ENCODE measurements at places on chromosomes 11 and 22. TPM values are rescaled to one million over a fixed set of nuclear protein-coding genes. Genes with fewer than 3 reads are reported as not detected.

The APOC3 gene
- polyA plus RNA-seq: 0.21 TPM

The CARD18 gene
- not detected for polyA plus RNA-seq

The CCDC89 gene
- polyA plus RNA-seq: 0.62 TPM

The RAB38 gene
- 1.5 TPM for polyA plus RNA-seq

The APOA4 gene
- 1.4 TPM for polyA plus RNA-seq

The RFPL1 gene
- polyA plus RNA-seq: not detected

The CHST1 gene
- polyA plus RNA-seq: 2.0 TPM

The C11orf52 gene
- polyA plus RNA-seq: 22.0 TPM

The IGF2 gene
- 6.7 TPM for polyA plus RNA-seq

The F2 gene
- not detected for polyA plus RNA-seq

The MYRF gene
- 4.0 TPM for polyA plus RNA-seq

The MS4A1 gene
- 0.11 TPM for polyA plus RNA-seq

The INSC gene
- polyA plus RNA-seq: 0.34 TPM

The KRTAP5-5 gene
- polyA plus RNA-seq: not detected

The FTH1 gene
- polyA plus RNA-seq: 16,025 TPM

The COPB1 gene
- polyA plus RNA-seq: 54.0 TPM

The MS4A6E gene
- 0.36 TPM for polyA plus RNA-seq

The OR51A4 gene
- polyA plus RNA-seq: not detected

The CATSPER1 gene
- 0.02 TPM for polyA plus RNA-seq

The SEPTIN3 gene
- 0.70 TPM for polyA plus RNA-seq

The OR8D4 gene
- not detected for polyA plus RNA-seq

The OR8D1 gene
- not detected for polyA plus RNA-seq

The APOA1 gene
- 3.5 TPM for polyA plus RNA-seq

The OR5T2 gene
- not detected for polyA plus RNA-seq

The DCDC1 gene
- polyA plus RNA-seq: 0.01 TPM

The THY1 gene
- polyA plus RNA-seq: 6.5 TPM

The OR4D5 gene
- polyA plus RNA-seq: not detected

The ZFPL1 gene
- polyA plus RNA-seq: 40.9 TPM

The MSANTD4 gene
- 3.5 TPM for polyA plus RNA-seq

The VSIG10L2 gene
- 0.13 TPM for polyA plus RNA-seq

The JAM3 gene
- polyA plus RNA-seq: 2.9 TPM

The SCGB1C1 gene
- not detected for polyA plus RNA-seq

The C11orf54 gene
- 15.6 TPM for polyA plus RNA-seq

The NXPE4 gene
- polyA plus RNA-seq: not detected

The SYT7 gene
- polyA plus RNA-seq: 2.4 TPM

The LARGE1 gene
- polyA plus RNA-seq: 7.7 TPM

The MUC6 gene
- not detected for polyA plus RNA-seq

The TRPM5 gene
- not detected for polyA plus RNA-seq

The CSF2RB gene
- polyA plus RNA-seq: 8.6 TPM

The CNIH2 gene
- polyA plus RNA-seq: 1.3 TPM

The TP53I11 gene
- polyA plus RNA-seq: 51.9 TPM

The LRP4 gene
- polyA plus RNA-seq: 2.0 TPM
